ENCODE measurements at places on chromosomes 6 and 20.

- DNase-seq = no peak
These were observed 35.9 kb upstream of the IL20RA start for GRCh38 chr6:137080711-137081110.

DNA sequence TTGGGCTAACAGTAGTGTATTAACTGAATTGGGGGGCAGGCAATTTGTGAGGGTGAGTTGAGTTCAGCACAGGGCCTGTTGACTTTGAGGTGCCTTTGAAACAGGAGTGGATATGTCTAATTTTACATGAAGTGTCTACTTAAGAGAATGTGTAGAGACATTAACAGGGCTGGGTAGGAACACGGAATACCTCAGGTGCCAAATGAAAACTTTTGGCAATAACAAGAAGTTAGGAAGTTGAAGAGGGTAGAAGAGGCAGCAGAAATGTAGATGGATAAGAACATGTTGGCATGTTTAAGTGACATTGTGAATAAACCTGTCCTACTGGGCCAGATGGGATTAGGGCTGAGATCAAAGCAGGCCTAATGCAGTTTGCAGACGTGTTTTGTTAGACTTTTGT, 117.0 kb downstream of the SLC16A10 start:
- no peak for DNase-seq

DNA sequence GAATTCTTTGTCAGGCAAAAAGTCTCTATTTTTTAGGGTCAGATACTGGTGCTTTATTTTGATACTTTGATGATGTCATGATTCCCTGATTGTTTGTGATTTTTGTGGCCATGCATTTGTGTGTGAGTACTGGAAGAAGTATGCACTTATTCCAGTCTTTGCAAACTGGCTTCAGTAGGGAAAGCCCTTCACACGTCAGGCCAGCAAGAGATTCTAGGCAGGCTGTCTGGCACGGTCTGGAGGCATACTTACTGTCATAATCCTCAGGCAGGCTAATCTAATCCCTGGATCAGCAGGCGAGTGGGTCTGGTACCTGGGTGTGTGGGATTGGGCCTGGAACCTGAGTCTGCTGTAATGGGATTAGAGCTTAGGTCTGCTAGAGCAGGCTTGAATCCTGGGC, 391.8 kb upstream of the MMS22L start:
- no peak for DNase-seq

- no peak for DNase-seq
These were observed 231.0 kb downstream of the TBXT start for GRCh38 chr6:165936660-165937059.

DNA sequence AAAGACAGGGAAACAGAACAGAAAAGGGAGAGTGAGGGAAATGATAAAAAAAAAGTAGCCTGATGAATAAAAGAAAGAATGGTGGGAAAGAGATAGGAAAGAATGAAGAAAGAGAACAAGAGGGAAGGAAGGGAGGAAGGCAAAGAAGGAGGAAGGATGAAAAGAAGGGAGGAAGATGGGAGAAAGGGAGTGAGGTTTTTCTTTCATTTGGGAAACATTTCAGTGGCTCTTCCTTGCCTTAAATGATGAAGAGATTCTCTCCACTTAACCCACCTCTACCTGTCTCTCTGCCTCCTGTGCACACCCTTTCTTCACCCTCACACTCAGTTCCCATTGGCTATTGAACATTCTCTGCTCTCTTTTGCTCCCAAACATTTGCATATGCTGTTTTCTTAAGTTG, 222.1 kb upstream of the DEFB112 start:
- DNase-seq = no peak

DNA sequence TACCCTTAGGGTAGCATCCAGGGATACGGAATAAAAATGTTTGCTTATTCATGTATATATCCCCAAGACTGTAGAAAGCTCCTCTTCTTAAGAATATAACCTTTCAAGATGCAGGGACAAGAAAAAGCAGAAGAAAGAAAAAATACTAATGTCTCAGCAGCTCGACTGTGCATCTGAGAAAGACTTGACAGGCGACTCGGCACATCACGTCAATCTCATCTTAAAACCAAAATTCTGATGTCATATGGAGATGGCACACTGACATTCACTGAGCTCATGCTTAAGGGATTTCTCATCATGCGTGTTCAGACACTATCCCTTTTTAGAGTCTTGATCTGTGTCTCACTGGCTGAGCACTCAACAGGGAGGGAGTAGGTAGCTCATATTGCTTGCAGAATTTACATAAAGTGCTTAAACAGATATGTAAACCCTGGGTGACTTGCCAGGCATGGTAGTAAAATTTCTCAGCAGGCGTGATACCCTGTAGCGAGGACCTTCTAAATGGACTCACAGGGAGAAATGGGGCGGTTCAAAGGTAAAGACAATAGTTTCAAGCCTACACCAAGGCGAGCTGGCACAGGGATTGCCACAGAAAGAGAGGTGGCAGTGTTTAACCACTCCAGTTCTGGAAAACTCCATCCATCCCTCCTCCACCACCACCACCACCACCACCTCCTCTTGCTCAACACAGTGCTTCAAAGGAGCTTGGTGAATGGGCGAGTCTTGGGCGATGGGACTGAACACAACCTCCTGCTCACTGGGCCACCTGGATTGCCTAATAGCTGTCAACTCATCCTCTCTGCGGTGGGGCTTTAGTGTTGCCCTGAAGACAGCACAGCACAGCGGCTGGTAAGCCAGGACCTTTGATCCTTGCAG, 330.5 kb downstream of the TFAP2A start:
- DNase-seq = no peak

DNA sequence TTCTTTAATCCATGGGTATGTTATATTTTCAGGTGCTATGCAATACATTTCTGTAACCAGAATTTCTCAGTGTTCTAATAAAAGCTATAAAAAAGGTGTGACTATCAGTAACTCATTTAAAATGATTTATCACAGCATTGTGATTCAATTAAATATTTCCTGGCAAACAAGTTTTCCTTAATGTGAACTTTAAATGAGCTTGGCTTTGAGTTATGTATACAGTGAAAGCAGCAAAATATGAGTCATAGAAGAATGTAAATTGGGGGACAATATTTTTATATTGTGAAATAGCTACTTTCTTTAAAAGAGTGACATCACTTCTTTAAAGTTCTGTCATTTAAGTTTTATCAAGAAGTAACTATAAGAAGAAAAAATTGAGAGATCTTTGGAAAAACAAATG, 484.9 kb upstream of the MAN1A1 start:
- DNase-seq = no peak

GRCh38 chr6:157246048-157246630, 77.2 kb downstream of the TMEM242 start:
- DNase-seq = no peak

GRCh38 chr6:15892369-15892768, 229.5 kb upstream of the DTNBP1 start:
- DNase-seq = no peak

GRCh38 chr20:38991814-38992704, 29.9 kb downstream of the DHX35 start:
- DNase-seq = no peak

DNA sequence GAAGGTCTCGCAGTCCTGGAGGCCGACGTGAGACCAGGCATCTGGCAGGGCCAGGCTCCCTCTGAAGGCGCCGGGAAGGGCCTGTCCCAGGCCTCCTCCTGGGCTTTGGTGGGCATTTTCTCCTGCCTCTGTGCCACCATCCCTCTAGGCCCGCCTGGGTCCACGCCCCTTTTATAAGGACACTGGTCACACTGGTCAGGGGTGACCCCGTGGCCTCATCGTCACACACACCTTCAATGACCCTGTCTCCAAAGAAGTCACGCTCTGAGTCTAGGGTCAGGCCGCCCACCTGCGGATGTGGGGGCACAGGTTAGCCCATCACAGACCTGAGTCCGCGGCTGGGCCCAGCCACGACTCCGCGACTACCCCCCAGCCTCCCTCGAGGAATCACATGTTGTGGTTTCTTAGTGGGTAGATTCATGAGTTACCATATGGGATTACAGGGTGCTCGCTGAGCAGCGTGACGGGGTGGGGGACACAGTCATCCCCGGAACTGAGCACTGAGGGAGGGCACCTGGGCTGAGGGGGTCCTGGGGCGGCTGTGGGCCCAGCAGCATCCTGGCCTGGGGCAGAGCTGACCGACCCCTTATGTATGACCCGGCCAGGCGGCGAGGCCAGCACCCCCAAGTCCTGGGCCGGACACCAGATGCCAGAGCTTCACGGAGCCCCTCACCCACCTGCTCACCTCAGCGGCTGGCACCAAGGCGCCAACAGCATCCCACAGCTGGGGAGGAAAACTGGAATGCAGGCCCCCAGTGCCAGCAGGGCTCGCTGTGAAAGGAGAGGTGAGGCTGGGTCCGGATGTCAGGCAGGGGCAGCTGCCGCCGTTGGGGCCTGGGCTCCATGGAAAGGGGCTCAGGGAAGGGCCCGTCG, 115.9 kb downstream of the DLL1 start:
- DNase-seq = no peak

- no peak for DNase-seq
These were observed 132.6 kb upstream of the RIN2 start for GRCh38 chr20:19625426-19625825.

DNA sequence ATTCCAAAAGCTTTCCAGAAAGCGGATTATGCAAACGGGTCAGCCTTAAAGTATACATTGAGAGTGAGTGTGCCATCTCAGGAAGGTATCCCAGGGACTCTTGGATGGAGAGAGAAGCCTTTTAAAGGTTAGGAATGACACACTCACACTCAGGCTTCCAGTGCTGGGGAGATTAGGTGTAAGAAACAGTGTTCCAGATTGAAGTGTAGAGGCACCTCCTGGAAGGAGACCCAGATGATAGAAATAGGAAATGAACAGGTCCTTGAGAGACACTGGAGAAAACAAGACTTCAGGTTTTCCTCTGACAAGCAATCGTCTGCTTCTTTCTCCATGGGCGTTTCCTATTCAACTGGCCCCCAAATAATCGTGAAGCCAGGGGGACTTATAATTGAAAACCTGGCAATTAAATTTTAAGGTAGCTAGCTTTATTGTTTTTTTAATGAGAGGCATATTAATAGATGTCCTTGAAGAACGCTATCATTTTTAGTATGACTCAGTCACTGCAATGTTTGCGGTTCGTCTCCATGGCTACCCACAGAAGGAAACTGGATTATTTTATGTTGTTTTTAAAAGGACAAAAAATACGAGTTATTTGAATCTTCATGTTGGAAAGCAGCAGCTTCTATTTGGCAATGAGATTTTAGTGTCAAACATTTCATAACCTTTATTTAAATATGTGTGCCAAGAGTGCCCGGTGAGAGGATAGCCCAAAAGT, 85.3 kb downstream of the TRMT6 start:
- no peak for DNase-seq

DNA sequence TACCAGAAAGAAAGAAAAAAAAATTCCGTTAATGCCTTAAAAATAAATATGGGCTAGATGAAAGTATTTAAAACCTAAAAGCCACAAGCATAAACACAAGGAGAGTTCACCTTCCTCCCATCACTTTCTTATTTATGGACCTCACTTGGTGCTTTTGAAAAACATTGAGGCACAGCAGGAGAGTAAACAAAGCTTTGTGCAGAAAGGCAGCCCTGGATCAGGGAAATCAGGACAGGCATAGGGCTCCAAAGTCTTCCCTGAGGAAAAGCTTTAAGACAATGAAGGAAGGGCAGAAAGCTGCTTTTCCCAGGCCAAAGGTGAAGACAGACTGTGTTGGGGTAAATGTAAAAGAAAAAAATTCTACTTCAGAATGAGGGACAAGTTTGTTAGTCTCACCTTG, 207.9 kb downstream of the CLVS2 start:
- no peak for DNase-seq

DNA sequence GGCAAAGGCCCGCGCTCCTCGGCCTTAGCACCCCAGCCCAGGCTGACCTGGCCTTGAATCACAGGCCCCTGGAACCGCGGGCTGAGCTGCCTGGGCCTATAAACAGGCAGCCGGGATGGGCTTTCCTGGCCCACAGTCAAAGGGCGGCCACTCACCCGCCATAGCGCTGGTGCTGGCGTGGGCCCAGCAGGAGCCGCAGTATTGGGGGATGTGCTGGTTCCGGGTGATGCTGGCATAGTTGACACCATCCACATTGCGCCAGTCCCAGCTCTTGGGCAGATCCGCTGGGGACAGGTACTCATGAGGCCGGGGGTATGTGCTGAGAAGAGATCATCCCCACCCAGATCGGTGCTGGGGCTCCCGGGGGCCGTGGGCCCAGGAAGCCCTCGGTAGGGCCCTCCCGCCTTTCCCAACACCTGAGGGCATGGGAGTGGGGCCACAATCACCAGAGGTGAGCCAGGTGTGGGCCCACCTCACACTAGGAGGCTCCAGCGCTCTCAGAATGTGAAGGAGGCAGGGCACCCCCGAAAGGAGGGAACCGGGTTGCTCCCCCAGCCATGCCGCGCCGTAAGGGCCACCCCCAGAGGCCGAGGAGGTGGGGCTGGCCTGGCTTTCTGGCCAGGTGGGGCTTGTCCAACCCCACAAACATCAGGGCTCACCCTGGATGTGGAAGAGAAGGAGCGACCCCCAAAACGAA, 739 bp downstream of the CTSZ start:
- DNase-seq = no peak

- DNase-seq = no peak
These were observed 114.8 kb downstream of the LRFN2 start for GRCh38 chr6:40472353-40472752.

DNA sequence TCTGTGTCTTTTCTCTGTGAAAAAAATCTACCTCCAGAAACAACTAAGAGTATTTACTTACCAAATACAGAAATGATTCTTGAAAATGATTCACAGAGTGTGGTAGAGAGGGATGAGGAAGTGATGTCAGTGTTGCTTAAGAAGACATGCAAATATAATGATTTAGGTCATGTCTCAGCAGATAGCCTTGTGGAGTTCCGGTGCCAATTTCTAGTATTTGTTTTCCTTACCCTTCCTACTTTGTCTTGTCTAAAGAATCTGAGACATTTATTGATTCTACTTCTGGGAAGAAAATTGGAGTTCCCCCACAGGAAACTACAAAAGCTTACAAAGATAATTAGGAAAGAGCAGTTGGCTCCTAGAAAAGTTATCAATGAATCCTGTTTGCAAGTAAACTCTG, 68.8 kb downstream of the GJA1 start:
- no peak for DNase-seq

GRCh38 chr20:37803438-37804307, 99.3 kb upstream of the VSTM2L start:
- DNase-seq = no peak

GRCh38 chr6:11009353-11009752, 34.8 kb downstream of the ELOVL2 start:
- DNase-seq = no peak

GRCh38 chr6:44129841-44130322, 2.5 kb downstream of the TMEM63B start:
- DNase-seq = no peak

GRCh38 chr6:54588176-54588575, 258.4 kb upstream of the FAM83B start:
- DNase-seq = no peak

GRCh38 chr6:49582529-49582928, 32.1 kb downstream of the C6orf141 start:
- no peak for DNase-seq

GRCh38 chr20:63811491-63811875, 19.6 kb downstream of the ZBTB46 start:
- no peak for DNase-seq
